ENCODE measurements at places on chromosomes 12 and 14.
A peak's percentile ranks its signal among the peaks of the same experiment; 100 is the strongest.

- DNase-seq = no peak
Observed at GRCh38 chr14:69183735-69184134, 7.6 kb upstream of the EXD2 start.

DNA sequence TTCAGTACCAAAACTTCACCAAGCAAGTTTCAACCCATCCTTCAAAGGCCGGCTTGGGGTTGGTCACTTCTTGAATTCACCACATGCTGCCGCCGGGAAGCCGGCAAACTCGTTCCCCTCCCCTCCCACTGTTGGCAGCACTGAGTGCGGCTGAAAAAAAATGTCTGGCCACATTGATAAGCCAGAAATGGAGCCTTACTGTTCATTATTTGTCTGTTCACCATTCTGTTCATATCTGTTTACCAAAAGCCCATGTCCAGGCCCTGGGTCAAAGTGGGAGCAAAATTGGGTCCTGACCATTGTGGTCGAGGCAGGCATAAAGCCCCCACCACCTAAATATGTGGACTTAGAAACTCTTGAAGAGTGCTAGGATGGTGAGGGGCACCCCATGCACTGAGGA lies 7.3 kb upstream of the HSP90AA1 start:
- no peak for DNase-seq

- DNase-seq = no peak
Observed at GRCh38 chr12:6377667-6377994, 2.3 kb upstream of the SCNN1A start.

DNA sequence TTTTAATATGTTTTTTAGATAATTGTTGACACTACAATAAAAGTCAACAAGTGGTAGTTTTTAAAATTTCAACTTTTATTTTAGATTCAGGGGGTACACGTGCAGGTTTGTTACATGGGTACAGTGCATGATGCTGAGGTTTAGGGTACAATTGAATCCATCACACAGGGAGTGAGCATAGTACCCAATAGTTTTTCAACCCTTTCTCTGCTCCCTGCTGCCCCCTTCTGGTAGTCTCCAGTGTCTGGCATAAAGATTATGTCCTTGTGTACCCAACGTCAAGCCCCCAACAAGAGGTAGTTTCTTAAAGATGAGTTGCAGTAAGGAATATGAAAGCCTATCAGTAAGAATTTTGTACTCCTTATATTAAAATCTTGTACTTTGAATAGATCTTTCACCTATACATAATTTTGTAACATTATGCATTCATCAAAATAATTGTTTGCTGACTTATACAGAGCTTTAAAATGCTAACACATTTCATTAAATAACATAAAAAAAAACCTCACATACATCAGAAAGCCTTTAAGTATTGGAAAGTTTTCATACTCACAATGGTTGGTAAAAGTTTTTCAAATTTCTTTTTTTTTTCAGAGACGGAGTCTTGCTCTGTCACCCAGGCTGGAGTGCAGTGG lies 5.4 kb upstream of the RALGAPA1 start:
- peak; percentile 52 for DNase-seq

DNA sequence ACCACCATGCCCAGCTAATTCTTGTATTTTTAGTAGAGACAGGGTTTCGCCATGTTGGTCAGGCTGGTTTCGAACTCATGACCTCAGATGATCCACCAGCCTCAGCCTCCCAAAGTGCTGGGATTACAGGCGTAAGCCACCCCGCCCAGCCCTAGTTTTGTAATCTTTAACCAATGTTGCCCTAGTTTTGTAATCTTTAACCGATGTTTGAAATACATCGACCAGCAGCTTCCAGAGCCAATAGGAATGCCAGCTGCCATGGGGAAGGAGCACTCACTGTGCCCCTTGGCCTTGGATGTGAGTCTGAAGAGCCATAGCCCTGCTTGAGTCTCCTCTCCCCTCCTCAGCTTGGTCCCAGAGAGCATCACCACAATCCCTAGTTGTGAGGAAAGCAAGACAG lies 209.3 kb upstream of the RGS6 start:
- no peak for DNase-seq

GRCh38 chr12:79644274-79645234 lies 46.2 kb downstream of the PAWR start:
- no peak for DNase-seq

DNA sequence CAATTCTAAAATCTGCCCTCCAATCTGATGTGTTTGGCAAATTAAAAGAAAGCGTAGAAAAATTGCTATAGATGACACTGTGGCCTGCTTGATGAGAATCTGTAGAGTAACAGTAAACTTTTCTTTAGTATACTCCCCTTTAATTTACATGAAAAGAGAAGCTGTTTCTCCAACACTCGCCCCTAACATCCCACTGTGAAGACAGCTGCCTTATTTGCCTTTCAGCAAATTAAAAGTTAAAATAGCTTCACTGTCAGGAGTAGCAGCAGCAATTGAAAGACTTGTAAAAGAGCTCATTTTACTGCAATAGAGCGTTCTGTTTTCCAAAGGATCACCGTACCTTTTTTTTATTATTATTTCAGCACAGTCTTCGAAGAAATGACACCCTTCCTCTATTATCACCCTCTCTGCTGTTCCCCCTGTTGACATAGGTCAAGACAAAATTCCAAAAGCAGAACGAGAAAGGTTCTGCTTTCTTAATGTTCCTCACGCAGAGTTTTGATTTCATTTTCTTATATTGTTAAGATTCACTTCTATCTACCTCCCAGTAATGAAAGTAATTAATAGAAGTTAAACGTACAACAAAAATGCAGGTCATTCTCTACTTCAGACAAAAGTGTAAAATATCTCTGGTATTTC lies 153.5 kb upstream of the USP15 start:
- DNase-seq = no peak

DNA sequence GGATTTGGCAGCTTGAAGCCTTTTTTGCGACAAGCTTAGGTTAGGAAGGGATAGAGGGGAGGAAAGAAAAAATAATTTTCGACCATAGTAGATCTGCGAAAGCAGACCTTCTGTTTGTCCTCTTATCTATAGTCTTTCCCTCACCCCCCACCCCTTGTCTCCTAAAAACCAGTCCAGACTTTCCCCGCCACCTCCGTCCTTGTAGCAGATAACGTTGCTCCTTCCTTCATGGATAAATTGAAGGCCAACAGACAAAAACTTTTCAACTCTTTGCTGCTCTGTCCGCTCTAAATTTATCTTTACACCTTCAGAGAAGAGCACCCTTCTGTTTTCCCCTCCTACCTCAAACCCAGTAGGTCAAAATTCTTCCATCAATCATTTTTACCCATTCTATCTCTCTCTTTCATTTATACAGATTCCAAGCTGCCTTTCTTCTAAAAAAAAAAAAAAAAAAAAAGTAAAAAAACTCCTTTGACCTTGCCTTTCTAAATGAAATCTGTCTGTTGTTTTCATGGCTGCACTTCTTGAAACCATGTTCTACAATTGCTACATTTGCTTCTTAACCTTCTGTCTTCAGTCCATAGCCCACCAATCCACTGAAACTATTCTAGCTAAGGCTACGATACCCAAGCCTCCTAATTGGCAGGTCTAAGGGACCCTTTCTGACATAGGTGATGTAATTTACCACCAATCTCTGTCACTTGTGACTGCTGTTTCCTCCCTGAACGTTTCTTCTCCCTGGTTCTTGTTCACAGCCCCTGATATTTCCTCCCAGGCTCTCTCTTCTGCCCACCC lies 11.1 kb upstream of the NEMF start:
- no peak for DNase-seq

DNA sequence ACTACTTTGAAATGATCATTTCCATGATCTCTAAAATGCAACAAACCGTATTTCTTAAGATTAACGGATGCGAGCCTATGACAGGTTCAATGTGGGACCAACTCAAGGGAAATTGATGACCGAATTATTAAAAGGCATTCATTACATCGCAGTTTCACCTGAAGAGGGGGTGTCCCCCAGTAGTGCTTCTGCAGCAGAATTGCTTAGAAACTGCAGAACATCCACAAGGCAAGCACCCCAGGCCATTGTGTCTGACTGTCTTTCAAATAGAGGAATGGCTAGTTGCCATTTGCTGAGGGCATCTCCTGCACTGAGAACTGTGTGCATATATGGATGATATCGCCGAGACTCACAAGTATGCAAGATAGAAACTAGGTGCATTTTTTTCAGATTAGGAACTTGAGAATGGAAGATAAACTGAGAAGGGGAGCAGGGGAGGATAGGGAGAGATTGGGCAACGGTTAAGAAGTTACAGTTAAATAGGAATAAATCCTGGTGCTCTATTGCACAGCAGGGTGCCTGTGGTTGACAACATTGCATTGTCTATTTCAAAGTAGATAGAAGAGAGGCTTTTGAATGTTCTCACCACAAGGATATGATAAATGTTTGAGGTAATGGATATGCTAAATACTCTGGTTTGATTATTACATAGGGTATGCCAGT lies 234.3 kb upstream of the PLEKHG7 start:
- no peak for DNase-seq

- DNase-seq = no peak
Observed at GRCh38 chr12:49014547-49014946, 4.0 kb downstream of the PRKAG1 start.

DNA sequence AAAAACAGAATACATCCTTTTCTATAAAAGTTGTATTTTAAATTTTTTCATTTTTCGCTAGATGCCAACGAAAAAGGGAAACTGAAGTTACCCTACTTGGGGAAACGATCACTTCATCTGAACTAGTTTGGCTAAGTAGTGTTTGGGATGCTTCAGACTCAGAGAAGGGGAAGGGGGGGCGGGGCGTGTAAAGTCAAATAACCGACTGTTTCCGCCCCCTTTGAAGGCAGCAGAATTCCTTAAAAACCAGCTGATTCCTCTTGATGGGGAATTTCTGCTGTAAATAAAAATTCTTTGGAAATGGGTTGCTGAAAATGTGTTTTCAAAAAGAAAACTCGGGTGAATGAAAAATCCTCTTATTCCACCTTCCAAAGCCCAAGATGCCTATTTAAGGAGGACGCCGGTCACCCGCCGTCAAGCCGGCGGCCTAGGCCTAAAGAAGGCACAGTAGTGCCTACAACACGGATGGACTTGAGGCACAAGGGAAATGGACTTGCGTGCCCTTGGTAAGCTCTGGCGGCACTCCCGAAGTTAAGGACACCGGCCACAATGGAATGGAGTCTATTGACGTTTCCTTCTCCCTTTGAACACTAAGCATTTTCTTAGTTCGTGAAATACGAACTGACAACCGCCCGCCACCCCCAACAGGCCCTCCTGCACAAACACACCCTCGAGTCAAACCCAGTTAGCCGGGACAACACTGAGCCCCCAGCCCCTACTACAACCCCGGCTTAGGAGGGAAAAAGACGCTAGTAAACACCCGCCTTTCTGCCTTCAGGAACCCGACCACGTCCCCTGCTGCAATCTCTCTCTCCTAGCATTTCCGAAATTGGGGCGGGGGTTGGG lies 1.9 kb downstream of the ATXN2 start:
- DNase-seq = peak; percentile 4

- DNase-seq = no peak
Observed at GRCh38 chr14:99808154-99808505, 14.9 kb downstream of the EML1 start.

GRCh38 chr14:54775486-54776140 lies 127.0 kb downstream of the GCH1 start:
- DNase-seq = no peak

DNA sequence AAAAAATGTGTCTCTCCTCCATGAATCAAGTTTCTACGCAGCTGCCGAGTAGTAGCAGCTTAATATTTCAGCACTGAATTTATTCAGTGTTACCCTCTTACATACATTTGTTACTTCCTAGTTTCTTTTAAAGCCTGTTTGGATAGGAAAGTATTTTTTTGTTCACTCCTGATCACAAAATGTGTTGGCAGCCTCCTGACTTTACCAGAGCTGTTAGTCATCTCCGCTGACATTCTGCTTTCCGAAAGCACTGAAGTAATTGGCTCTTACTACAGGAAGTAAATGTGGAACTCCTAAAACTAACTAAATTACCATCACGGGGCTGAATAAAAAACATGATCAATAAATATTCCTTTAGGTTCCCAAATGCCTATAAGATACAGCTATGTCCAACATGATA lies 225.5 kb downstream of the EPS8 start:
- no peak for DNase-seq

GRCh38 chr12:79983492-79983891 lies 48.6 kb upstream of the PPP1R12A start:
- no peak for DNase-seq

GRCh38 chr12:111404362-111405148 lies 1.2 kb upstream of the SH2B3 start:
- DNase-seq = no peak

GRCh38 chr14:93906341-93907329 lies 20.5 kb upstream of the FAM181A start:
- peak; percentile 51 for DNase-seq

- DNase-seq = no peak
Observed at GRCh38 chr12:101928556-101928955, 51.2 kb downstream of the DRAM1 start.

DNA sequence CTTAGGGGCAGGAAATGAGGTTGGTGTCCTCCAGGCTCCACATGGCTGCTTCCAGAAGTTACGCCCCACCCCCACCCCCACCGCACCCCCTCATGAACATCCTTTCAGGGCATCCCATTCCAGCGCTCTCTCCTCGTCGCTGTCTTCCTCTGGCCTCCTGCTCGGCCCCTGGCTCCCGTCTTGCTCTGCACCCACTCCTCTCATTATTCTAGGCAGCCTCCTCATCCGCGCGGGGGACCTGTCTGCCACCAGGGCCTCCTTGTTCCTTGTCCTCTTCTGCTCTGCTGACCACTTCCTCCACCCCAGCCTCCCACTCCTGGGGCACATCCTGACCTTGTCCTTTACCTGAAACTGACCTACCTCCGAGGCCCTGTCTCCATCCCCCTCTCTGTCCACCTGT lies 29.8 kb upstream of the PLEKHG6 start:
- no peak for DNase-seq

DNA sequence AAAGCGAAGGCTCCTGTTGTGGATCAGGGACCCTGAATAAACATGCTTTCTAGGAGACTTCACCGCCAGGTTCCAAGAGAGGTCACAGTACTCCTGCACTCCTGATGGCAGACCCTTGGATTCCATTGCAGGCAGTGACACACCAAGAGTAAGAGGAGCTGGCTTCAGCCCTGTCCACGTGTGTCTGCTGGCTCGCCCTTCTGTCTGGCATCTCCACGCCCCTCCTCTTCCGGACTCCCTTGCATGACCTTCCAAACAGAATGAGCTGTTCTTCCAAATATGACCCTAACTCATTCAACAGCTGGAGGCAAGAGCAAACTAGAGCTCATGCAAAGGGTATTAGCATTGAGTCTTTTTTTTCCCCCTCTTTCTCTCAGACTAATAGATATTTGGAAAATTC lies 233.0 kb upstream of the PLEKHG7 start:
- no peak for DNase-seq

Data from NCI-H1092 treated with DMSO at 0.1 percent for 48 hours (cell line).